ENCODE measurements at places on chromosomes 3 and 15.

DNA sequence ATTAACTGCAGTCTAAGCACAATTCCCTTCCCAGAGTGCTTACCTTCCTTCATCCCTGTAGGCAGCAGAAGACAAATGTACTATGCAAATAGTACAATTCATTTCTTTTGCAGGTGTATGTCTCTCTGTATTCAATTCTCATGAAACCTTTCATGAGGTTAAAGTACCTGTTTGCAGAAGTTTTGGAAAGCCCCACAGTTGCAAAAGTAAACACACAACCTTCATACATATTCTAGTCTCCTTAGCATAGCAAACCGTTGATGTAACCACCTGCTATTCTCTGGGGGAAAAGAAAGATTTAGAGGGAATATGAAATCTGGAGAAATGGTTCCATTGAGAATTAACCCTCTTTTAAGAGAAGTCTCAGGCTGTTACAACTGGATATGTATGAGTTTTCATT is 200.3 kb upstream of the SUCLG2 start:
- H3K27ac ChIP-seq = no peak overlapping the region
- no peak for DNase-seq
- H3K4me1 ChIP-seq = no peaks in the 10 kb centered on the region
- H3K27me3 ChIP-seq = no peaks in the 10 kb centered on the region

GRCh38 chr15:40595219-40595618 is 1.2 kb downstream of the KNL1 start:
- peak overlapping the region; percentile 64 for H3K4me3 ChIP-seq
- H3K4me1 ChIP-seq = peaks cover 8% of the 10 kb centered on the region
- no peak for DNase-seq
- H3K27ac ChIP-seq = no peak overlapping the region

DNA sequence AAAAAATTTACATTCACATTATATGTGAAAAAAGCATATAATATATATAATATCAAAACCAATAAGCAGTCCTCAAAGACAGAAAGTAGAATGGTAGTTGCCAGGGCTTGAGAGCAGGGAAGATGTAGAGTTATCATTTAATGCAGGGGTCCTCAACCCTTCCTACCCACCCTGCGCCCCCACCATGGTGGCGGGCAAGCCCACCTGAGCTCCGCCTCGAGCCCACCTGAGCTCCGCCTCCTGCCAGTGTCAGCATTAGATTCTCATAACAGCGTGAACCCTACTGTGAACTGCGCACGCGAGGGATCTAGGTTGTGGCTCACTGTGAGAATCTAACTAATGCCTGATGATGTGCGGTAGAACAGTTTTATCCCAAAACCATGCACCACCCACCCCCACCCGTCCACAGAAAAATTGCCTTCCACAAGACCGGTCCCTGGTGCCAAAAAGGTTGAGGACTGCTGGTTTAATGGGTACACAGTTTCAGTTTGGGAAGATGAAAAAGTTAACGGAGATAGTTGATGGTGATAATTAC is 3.0 kb downstream of the TRIM59 start:
- H3K27me3 ChIP-seq = peaks cover 7% of the 10 kb centered on the region
- H3K4me1 ChIP-seq = no peaks in the 10 kb centered on the region
- no peak for DNase-seq

GRCh38 chr3:177538048-177538749 is 340.9 kb upstream of the TBL1XR1 start:
- no peak overlapping the region for H3K4me3 ChIP-seq
- peaks cover 17% of the 10 kb centered on the region for H3K4me1 ChIP-seq
- H3K27me3 ChIP-seq = no peaks in the 10 kb centered on the region
- H3K27ac ChIP-seq = no peak overlapping the region
- DNase-seq = no peak

GRCh38 chr3:149077628-149078027 is 8.7 kb downstream of the HLTF start:
- no peak overlapping the region for H3K27ac ChIP-seq
- peaks cover 19% of the 10 kb centered on the region for H3K36me3 ChIP-seq
- no peaks in the 10 kb centered on the region for H3K27me3 ChIP-seq

- H3K27me3 ChIP-seq = no peaks in the 10 kb centered on the region
- H3K4me3 ChIP-seq = no peak overlapping the region
- H3K27ac ChIP-seq = no peak overlapping the region
- no peak for DNase-seq
- no peaks in the 10 kb centered on the region for H3K36me3 ChIP-seq
- no peaks in the 10 kb centered on the region for H3K4me1 ChIP-seq
These were observed 340.3 kb downstream of the SLC9A9 start for GRCh38 chr3:143507735-143508580.

GRCh38 chr3:170564664-170565063 is 21.2 kb downstream of the SLC7A14 start:
- no peaks in the 10 kb centered on the region for H3K36me3 ChIP-seq
- no peaks in the 10 kb centered on the region for H3K27me3 ChIP-seq
- DNase-seq = no peak
- no peak overlapping the region for H3K27ac ChIP-seq
- H3K4me1 ChIP-seq = no peaks in the 10 kb centered on the region

Data from upper lobe of left lung (tissue), 6 donors.